ENCODE measurements at places on chromosomes 1 and 21.
A peak's percentile ranks its signal among the peaks of the same experiment; 100 is the strongest.

- DNase-seq, result no peak
Observed at GRCh38 chr1:7410156-7410555, 360.9 kb upstream of the VAMP3 start.

GRCh38 chr1:15734901-15735300 is 1.2 kb upstream of the SLC25A34 start:
- no peak for DNase-seq

- no peak for DNase-seq
Observed at GRCh38 chr1:101732261-101732660, 264.5 kb downstream of the OLFM3 start.

DNA sequence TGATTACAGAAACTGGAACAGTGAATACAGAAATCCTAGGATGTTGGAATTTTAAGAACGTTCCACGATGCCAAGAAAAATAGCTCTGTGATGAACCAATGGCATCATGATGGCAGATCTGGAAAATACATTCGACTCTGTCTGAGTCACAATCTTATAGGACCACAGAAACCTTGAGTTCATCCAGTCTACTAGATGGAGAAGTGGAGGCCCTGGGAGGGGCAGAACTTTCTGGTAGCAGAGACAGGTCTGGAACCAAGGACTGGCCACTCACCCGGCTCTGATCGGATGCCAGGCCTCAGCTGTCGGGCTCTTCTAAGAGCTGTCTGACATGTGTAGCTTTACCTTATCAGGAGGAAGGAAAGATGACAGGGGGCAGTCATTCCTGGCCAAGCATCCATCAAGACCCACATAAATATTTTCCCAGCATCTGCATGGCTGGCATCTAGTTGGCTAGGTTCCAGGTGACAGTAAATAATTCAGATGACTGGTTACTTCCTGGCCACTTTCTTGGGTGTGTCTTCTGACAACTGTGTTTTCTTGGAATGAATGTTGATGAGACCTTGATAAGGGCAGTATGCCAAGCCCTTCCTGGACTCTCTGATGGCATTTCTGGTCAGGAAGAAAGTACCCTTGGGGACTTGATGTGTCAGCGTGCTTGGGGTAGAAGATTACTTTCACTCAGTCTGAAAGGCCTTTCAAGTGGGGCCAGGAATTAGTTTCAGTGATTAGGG is 72.6 kb upstream of the TRABD2B start:
- no peak for DNase-seq

- no peak for DNase-seq
Observed at GRCh38 chr21:17371450-17371849, 141.4 kb upstream of the CXADR start.

DNA sequence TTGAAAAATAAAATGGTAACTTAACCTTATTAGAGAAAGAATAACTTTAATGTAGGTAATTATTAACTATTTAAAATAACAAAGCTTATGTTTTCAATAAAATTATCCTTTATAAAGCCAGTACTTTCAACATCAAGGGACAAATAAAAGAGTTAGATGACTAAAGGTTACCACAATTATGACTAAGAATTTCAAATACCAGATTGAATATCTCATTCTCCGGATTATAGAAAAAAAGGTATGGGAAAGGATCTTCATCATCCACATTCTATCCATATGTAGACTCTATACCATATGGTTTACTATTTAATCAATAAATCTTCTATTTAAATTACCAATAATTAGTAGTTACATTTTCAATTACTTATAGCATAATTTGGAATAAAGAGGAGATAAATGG is 62.8 kb downstream of the TOR3A start:
- DNase-seq, result no peak

DNA sequence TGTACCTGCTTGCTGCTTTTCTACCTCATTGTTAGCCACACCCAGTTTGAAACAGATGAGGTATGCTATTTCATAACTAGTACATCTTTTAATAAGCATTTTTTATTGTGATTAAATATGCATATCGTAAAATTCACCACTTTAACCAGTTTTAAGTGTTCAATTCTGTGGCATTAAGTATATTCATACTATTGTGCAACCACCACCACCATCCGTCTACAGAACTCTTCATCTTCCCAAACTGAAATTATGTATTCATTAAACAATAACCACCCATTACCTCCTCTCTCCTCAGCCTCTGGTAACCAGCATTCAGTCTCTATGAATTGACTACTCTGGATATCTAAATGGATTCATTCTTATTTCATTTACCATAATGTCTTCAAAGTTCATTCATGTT is 20.1 kb downstream of the DR1 start:
- DNase-seq, result no peak

DNA sequence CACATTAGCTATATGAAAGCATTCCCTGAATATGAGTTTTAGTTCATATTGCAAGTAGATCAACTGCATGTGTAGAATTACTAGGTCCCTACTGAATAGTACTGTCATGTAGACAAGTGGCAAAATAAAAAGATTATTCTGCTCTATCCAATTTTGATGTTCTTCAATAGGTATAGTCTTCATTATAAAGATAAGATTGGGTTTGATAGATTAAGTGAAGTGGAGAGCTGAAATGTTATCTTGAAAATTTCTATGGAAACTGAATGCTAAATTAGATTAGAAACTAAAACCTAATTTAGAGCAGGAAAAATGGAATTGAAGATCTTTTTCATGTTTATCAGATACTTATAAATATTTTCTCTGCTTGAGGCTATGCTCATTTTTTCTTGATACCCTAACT is 1610.0 kb downstream of the BRINP3 start:
- DNase-seq, result no peak

- DNase-seq, result no peak
Observed at GRCh38 chr1:36831186-36831810, 203.0 kb downstream of the GRIK3 start.

- peak; percentile 40 for DNase-seq
Observed at GRCh38 chr1:200670242-200671118, 773 bp upstream of the DDX59 start.

DNA sequence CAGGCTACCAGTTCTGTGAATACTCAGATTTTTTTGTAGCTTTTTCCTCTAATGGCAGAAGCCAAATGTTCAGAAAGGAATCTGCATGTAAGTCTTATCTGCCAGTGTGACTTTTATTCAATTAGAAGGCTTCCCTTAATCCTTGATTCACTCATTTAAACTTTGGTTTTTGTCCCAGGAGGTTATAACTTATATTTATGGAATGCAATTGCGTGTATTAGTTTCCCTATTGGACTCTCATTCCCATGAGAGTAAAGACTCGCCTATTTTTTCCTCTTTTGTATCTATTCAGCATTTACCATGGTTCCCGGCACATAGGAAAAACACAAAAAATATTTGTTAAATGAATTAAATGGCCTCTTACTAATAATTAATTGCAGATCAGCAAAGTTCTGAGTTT is 3.5 kb downstream of the NTMT2 start:
- no peak for DNase-seq

DNA sequence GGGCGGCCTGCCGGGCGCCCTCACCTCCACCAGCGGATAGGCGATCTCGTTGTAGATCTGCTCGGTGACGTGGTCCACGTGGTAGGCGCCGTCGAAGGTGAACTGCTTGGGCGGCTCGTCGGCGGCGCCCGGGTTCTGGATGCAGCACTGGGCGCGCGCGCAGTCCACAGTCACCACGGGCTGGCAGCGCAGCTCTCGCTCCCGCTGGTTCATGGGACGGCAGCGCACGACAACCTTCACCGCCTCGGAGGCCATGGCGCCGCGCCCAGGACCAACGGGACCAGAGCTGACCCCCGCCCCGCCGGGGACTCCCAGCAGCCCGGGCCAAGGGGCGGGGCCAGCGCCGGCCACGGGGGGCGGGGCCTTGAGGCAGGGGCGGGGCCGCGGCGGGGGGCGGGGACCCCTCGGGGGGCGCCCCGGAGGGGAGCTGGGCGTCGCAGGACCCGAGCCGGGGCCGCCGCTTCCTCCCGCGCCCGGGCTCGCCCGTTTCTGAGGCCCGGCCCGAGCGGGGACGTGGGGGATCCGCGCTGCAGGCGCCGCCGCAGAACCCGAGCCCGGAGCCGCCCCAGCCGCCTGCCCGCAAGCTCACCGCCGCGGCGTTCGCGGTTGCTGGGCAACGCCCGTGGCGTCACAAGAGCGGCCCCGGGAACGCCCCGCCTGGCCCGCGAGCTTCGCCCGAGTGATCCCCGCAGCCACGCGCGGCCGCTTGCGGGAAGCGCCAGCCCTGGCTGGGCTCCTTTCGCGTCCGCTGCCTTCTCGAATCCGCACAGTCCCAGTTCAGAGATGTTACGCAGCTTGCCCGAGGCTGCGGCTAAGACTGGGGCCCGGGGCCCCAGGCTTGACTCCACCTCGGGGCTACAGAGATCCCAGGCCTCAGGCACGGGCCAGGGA is at the start of gene KIF17:
TSS of gene KIF17 (minus strand) at position 556 of the 891 bp plus-strand sequence. CDS start at position 255, 301 bp downstream.
- peak; percentile 67 for DNase-seq

DNA sequence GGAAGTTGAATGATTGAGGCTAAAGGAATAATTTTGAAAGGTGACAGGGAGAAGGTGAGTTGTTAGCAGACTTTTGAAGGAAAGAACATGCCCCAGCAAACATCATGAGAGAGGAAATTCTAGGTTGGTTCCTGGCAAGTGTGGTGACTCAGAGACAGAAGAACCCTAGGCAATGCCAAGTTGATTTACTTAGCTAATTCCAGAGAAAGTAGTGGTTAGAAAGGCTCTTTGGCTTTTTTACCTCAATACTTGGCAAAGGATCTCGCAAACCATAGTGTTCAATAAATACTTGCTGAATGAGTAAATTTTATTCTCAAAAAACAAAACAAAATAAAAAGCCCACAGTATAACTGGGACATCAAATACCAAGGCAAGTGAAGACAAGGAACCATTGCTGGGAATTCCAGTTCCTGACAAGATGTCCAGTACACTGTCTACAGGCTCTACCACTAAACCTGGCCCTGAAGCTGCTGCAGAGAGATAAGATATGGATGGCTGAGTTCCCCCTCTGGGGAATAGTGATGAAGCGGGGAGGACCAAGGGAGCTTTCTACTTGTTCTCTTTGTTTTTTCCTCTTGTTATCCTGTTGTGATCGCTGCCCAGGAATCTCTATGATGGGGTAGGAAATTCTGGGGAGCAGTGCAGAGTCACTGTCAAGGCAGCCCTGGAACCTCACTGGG is 48.2 kb downstream of the IL12RB2 start:
- peak; percentile 41 for DNase-seq

DNA sequence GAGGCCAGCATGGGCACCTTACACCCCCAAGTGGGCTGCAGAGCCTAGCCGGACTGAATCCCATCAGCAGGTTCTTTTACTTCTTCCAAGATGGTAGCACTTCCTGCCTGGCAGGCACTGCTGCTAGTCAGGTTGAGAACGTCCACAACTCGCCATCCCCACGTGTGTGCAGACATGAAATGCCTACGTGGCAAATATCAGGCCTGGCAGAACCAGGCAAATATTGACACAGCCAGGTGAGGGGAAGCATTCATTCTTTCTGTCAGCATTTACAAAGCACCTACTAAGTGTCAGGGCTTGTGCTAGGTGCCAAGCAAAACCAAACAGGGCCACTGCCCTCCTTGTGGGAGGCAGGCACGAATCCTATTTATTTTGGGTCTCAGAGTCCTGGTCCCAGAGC is 52.3 kb upstream of the SIM2 start:
- DNase-seq, result no peak

DNA sequence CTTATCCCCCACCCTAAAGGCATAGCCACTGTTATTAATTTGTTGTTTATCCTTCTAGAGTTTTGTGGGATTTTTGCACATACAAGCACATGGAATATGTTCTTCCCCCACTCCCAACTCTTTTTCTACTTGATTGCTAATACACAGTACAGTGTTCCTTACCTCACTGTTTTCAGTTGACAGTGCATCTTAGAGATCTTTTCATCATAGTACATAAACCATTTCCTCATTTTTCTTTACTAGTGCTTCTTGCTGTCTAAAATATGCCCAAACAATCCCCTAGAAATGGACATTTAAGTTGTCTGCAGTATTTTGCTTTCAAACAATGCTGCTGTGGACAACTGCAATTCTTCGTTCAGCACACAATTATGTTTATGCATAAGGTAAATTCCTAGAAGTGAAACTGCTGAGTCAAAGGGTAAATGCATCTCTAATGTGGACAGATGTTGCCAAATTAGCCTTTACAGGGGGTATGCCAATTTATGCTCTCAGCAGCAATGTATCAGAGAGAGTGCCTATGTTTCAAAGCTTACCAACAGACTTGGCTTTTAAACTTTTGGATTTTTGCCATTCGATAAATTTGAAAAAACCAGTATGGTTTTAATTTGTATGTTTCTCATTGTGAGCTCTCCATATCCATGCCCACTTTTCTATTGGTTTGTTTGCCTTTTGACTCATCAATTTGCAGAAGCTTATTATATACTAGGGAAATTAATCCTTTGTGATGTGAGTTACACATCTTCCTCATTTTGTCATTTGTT is 132.6 kb downstream of the MRPS6 start:
- no peak for DNase-seq

DNA sequence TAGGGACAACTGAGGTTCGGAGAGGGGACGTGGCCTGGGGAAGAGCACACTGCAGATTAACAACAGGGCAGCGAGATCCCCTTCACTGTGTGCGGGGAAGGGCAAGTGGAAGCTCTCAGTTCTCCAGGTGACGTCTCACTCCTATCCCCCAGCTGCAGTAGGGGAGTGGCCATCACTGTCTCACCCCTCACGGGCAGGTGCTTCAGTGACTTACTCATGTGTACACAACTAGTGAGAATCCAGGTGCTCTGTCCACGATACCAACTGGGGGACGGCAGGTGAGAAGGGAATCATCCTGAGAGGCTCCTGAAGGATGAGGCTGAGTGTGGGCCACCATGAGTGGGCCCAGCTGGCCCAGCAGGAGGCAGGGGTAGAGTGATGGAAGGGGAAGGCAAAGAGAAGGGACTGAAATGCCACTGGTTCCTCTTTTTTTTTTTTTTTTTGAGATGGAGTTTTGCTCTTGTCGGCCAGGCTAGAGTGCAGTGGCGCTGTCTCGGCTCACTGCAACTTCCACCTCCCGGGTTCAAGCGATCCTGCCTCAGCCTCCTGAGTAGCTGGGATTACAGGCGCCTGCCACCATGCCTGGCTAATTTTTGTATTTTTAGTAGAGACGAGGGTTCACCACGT is 25.9 kb downstream of the RHBG start:
- DNase-seq, result no peak

GRCh38 chr1:18179009-18179408 is 71.4 kb downstream of the IGSF21 start:
- DNase-seq, result no peak

GRCh38 chr21:30447056-30447455 is 7.0 kb downstream of the KRTAP15-1 start:
- no peak for DNase-seq

DNA sequence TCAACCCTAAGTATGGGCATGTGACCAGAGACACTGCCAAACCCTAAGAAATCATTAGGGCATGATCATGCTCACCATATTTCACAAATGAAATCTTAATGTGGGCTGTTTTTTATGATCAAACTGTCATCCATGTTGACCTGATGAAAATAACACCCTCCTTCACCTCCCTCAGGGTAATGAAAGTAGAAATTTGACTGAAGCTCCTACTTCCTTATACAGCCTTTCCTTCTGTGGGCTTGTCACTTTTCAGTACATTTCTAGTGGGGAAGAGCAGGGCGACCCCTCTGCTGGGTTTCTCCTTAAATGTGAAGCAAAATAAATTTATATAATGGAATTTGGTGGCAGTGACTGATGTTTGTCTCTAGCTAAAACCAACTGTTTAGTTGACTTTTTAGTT is 25.9 kb downstream of the IVNS1ABP start:
- no peak for DNase-seq

GRCh38 chr1:114033961-114034360 is 54.7 kb downstream of the OLFML3 start:
- DNase-seq, result no peak

All from amniotic stem cell (primary cell).